WTC11 (cell line): ENCODE measurements at places on chromosomes 6 and 20.

- no peak for DNase-seq
Measured at GRCh38 chr6:169190144-169190584, 63.5 kb downstream of the THBS2 start.

- DNase-seq: peak; percentile 25
Measured at GRCh38 chr6:97705568-97705967, 422.6 kb upstream of the MMS22L start.

GRCh38 chr6:160972111-160972510 is 19.5 kb upstream of the MAP3K4 start:
- DNase-seq: no peak

DNA sequence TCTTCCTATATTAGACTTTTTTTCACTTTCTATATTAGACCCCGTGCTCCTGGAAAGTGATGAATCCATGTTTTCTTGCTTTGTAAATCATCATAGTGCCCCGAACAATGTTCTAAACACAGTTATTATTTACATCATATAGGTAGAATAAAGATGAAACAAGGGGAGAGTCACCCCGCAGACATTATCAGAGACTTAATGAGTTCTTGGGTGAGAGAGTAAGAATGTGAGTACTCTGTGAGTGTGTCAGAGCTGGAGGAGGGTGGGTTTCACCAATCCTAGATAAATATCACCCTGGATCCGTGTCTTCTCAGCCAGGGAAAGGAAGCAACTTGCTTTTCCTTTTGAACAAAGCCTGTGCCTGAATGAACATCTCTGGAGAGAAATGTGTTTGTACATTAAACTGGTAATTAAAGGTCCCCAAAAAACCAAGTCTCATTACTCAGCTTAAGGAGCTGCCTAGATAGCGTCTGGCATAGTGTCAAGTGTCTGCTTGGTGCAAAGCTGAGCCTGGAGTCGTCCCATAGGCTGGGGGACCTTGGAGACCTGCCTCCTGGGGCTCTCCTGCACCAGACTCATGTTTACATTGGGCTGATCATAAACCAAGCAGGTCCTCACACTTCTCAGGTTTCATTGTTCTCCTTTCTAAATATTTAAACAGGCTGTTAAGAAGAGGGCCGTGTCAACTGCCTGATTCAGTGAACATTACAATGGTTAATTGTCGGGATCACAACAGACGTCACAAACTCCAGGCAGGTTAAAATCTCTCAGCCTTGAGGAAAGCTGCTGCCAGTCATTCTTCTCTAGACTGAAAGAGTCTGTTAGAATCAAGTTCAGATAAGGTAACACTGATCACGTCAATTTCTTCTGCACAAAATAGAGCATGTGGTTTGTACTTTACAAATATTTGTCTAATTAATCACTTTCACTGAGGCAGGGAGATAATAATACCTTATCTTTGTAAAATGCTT is 179.7 kb upstream of the MYLIP start:
- DNase-seq: no peak

DNA sequence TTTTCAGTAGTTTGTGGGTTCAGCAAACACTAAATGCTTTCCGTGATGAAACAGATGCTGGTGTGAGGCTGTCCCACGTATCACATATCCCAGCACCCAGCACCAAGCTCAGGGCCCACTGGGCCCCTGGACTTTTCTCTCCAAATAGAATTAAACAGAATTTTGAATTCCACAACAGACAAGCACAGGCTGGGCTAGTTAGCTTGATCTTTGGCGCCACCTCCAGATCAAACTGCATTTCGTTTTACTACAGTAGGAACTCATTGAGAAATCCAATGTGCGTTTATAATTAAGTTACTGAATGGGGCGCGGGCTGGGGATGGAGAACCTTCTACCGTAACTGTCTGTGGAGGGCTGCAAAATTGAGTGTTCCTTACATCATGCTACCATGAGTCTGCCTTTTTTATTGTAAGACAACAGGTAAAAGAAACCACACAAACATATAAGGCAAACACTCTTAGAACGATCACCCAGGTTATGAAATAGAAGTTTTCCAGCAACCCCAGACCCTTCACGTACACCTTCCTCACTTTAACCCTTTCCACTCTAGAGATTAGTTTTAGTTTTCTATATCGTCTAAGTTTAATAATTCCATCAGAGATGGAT is 107.8 kb downstream of the ZFP64 start:
- peak; percentile 75 for DNase-seq

DNA sequence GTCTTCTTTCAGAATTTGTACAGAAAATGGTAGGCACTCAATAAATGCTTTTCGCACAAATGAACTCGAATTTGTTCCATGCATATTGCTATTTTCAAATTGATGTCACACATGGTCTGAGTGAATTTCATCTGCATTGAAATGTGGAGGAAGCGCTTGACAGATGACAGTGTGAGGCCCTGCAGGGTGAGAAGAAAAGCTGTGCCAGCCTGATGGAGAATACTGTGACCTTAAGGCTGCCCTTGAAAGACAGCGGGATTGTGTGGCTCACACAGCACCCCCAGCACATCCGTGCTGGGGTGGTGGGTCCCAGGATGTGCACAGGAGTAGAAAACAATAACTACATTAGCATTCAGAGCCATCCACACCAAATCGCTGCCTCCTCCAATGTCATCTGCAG is 14.8 kb upstream of the MCHR2 start:
- no peak for DNase-seq

DNA sequence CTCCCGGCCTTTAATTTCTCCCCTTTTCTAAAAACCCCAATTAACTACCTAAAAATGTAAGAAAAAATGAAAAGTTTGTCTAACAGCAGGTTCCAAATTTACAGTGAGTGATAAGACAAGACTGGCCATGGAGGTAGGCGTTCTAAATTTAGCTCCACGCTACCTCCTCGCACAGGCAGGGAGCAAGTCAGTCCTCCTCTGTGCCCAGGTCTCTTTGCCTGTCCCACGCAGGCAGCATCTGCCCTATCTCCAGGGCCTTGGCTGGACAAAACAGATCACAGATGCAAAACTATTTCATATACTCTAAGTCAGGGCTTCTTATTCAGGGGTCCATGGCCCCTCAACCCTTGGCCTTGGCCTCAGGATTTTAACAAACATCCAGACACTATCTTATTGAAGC is 98.0 kb upstream of the JARID2 start:
- no peak for DNase-seq

- no peak for DNase-seq
Measured at GRCh38 chr20:63003546-63003945, 3.2 kb downstream of the BHLHE23 start.
